A673 (cell line): ENCODE measurements at places on chromosomes 11 and 22.
A peak's percentile ranks its signal among the peaks of the same experiment; 100 is the strongest.

DNA sequence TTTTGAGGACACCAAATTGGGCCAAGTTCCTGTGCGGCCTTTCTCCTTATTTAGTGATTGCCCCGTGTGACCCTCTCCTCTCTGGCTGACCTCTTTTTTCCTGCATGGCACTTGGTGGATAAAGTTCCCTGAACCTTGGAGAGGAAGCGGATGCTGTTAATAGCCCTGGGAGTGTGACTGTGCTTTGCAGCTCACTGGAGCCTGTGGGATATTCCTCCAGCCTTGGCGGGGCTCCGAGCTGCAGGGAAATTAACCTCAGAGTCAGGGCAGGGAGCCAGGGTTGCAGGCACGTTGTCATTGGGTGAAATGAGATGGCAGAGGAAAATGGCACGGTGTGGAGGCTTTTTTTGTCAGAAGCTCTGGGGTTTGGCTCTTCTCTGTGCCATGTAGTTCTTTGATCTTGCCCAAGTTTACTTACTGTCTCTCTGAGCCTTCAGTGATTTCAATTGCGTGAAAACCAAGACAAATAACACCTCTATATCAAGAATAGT lies 965 bp downstream of the OR9Q1 start:
- DNase-seq, result peak; percentile 83

DNA sequence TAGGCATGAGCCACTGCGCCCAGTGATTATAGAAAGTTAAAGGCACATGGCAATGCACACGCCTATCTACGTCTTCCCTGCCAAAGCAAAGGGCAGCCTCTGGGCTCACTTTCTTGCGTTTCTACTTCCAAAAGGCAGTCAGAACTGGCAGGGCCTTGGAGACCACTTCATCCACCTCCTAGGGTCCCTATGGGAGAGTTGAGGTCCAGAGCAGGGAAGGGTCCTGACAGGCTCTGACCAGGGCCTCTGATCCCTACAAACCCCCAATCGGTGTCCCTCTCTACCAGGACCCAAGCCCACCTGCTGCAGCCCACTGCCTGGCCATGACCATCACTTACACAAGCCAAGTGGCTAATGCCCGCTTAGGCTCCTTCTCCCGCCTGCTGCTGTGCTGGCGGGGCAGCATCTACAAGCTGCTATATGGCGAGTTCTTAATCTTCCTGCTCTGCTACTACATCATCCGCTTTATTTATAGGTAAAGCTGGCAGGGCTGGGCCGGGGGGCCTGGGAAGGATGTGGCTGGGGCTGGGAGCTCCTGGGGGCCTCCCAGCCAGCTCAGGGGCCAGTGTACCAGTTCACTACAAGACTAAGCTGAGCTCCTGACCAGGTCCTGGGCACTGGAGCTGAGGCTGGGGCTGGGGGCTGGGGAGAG lies 1.5 kb downstream of the BEST1 start:
- no peak for DNase-seq

DNA sequence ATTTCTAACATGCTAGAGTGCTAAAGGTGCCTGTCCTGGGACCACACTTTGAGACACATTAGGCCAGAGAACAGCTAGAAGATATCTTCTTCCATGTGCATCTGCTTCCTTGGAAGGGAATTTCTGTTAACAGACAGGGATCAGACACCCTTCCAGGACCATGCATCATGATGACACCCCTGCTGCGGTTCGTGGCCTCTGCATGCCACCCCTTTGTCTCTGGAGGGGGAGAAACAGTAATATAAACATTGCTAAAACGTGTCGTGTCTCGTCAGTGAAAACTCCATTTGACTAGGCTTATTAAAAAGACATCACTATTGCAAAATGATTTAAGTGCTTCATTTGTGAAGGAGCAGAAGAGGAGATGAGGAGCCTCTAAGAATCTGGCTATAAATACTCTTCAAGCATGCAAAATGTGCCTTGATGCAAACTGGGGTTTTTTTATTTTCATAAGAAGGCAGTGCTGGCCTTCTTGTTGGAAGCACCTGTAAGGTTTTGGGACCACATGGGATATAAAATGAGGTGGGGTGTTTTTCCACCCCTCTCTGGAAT lies 141.6 kb downstream of the MYO18B start:
- DNase-seq, result no peak

- no peak for DNase-seq
Observed at GRCh38 chr11:134658481-134659225, 246.6 kb upstream of the B3GAT1 start.

GRCh38 chr11:43550714-43551113 lies 129.8 kb upstream of the HSD17B12 start:
- DNase-seq, result no peak

GRCh38 chr11:44737245-44738085 lies 10.7 kb downstream of the TSPAN18 start:
- DNase-seq, result no peak

- DNase-seq, result peak; percentile 64
Observed at GRCh38 chr22:37887584-37888378, 18.3 kb upstream of the MICALL1 start.
